RWPE1 (cell line): ENCODE measurements at places on chromosomes 5 and 9.

- no peak for DNase-seq
These were observed 159.4 kb downstream of the RASEF start for GRCh38 chr9:82903503-82903902.

GRCh38 chr5:37166197-37166596 is 83.0 kb downstream of the CPLANE1 start:
- DNase-seq = no peak

DNA sequence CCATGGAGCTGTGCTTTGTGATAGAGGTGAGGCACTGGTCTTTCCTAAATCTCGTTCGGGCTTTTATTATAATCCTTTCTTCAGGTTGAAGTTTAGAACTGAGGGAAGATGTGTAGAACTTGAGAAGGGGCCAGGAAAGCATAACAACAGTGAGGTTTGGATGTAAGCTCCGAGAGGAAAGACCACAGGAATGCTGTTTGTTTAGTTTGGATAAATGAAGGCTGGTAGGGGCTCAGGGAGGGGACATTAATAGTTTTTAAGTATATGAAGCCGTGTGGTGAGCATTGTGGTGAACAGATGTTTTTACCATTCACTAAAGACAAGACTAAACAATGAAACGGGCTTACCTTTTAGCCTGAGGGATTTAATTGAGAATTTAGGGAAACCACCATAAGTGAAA is 130.8 kb downstream of the ARHGAP26 start:
- peak; percentile 45 for DNase-seq

DNA sequence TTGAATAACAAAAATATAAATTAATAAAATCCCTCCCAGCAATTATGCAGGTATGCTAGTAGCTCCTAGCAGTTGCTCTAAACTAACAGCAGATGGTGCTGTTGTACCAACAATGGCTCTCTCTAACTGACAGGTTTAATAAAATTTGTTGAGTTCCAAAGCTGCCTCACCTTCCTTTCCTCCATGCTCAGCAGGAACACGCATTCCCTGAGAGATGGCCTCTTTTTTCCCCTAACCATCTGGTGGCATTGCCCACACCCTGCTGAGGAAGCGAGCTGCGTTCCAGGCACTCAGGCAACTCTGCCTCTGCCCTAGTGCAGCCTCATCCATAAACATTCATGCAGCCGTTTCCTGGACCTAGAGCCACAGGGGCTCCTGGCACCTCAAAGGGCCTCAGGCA is 106.2 kb downstream of the KLHL3 start:
- peak; percentile 83 for DNase-seq

- no peak for DNase-seq
These were observed 125.9 kb downstream of the LHFPL2 start for GRCh38 chr5:78522476-78523260.

- DNase-seq = no peak
These were observed 3.3 kb upstream of the SLC2A8 start for GRCh38 chr9:127393645-127394044.

GRCh38 chr5:54947187-54947586 is 38.2 kb downstream of the ESM1 start:
- DNase-seq = no peak

DNA sequence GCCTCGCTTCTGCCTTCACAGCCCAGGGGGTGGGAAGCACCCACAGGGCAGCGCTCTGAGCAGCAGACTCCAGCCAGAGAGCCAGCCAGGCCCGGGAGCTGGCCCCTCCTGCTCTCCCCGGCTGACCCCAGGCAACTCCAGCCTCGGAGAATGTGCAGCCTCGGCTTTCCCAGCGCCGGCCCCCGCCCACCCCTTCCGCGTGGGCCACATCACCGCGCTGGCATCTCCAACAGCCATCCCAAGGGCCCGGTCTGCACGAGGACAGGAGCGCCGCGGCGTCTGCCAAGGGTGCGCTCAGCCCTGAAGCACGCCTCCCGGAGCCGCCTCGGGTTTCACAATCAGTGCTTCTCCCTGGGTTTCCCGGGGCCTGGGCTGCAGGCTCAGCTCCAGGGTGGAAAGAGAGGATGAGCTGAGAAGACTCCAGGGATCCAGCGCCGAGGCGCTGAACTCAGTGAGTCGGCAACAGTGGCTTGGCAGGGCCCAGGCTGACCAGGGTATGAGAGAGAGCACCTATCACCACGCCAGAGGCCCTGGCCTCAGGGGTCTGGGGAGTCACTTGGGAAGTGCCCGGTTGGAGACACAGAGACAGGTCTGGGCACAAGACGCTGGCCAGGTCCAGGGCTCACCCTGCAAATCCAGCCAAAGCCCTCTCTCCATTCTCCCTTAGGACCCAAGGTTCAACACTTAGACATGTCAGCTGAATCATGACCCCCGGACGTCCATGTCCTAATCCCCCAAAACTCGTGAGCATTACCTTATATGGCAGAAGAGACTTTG is 79.6 kb downstream of the ADAMTS2 start:
- peak; percentile 72 for DNase-seq

DNA sequence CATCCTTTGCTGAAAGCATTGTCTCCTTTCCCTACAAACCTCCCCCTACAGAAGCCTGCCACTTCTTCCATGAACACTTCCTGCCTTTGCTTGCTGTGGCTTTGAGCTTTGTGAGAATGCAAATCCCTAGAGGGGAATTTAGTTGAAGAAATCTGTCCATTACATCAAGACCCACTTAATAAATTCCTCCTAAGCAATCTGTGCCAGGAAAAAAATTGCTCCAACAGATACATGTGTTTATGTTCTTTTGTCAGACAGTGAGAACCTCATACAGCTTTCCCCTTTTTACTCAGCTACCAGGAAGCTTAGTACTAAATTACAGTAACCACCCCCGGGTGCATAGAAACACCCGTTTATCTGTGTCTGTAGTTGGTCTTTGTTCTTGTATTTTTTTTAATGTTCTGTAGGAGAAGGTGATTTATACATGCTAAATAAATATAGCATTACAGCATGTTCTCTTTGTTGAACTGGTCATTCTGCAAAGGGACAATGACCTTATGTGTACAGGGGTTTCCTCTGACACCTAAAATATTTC is 43.9 kb downstream of the SH3TC2 start:
- no peak for DNase-seq

DNA sequence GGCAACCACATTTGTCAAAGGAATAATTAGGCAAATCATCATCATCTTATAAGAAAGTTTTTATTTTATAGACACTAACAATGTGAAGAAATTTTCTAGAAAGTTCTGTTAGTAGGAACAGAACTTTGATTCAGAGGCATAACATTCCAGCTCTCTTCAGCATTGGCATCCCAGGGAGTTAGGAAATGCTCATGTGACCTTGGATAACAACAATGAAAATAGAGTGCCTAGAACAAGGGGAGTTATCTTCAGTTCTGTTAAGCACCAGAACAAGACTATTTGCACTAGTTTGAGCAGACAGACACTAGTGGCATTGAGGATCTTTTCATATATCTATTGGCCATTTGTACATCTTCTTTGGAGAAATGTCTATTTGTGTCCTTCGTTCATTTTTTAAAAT is 7.0 kb upstream of the NMUR2 start:
- no peak for DNase-seq

GRCh38 chr9:116032683-116033440 is 120.7 kb upstream of the PAPPA start:
- DNase-seq = no peak

DNA sequence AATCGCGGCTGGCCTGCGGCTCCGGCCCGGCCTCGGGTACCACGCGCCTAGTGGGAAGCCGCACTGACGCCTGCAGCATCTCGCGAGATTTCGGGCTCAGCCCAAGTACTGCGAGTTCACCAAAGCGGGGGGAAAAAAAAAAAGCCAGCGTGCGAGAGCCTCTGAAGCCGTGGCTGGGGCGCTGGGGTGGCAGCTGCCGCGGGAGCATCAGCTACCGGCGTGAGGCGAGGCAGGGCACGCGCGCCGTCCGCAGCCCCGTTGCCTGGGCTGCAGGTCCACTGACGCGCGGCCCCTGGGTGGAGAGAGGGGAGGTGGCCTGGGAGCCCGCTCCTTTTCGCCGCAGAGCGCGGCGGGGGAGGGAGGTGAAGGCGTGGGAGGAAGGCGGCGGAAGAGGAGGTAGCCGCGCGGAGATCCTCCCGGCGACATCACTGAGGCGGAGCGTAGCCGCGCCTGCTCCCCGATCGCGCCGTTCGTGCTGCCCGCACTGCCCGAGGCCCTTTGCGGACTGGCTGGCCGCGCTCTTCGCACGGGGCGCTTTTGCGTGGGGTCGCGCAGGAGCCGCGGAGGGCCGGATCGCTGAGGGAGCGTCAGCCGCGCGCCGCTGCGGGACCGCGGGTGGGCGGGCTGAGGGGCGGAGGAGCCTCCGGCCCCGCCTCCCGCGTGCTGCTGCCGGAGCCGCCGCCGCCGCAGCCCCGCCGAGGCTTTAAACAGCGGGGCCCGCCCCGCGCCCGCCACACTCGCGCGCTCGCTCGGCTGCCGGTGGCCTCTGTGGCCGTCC is at the start of gene SLC12A2:
TSS of gene SLC12A2 (plus strand) at position 734 of the 778 bp plus-strand sequence. CDS start 189 bp downstream, outside the sequence.
- peak; percentile 93 for DNase-seq

GRCh38 chr5:156186760-156187159 is 140.2 kb upstream of the SGCD start:
- no peak for DNase-seq

- DNase-seq = no peak
These were observed 16.3 kb upstream of the SLC36A2 start for GRCh38 chr5:151363673-151364072.

DNA sequence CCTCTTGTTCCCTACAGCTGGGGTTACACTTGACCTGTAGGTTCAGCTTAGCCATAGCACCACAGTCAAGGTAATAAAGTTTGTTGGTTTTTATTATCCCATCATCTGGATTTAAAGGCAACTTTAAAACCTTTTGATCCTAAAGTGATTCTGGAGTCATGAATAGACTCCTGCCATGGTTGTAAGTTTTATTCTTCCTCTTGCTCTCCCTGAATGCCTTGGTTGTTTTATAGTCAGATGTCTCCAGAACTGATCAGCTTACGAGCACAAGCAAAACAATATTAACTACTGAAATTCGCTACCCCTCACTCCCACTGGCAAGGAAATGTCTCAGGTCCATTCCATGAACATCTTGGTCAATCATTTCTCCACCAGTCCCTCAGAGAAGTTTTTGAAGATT is 1328.6 kb downstream of the PTPRD start:
- DNase-seq = no peak

GRCh38 chr5:112960863-112961504 is 15.6 kb upstream of the DCP2 start:
- DNase-seq = no peak
